ENCODE measurements at places on chromosomes 7 and 10. TPM values are rescaled to one million over a fixed set of nuclear protein-coding genes. Genes with fewer than 3 reads are reported as not detected.

Gene FGFR2
- total RNA-seq: 106 TPM

Gene TUBB8
- 1.4 TPM for total RNA-seq

Gene FGFBP3
- 73.9 TPM for total RNA-seq

Gene TSPAN12
- 14.7 TPM for total RNA-seq

Gene COBL
- total RNA-seq: 51.9 TPM

Gene ACHE
- 3.7 TPM for total RNA-seq

Gene HOXA1
- not detected for total RNA-seq

Gene R3HCC1L
- 15.8 TPM for total RNA-seq

Gene TMEM236
- total RNA-seq: 0.03 TPM

DNA sequence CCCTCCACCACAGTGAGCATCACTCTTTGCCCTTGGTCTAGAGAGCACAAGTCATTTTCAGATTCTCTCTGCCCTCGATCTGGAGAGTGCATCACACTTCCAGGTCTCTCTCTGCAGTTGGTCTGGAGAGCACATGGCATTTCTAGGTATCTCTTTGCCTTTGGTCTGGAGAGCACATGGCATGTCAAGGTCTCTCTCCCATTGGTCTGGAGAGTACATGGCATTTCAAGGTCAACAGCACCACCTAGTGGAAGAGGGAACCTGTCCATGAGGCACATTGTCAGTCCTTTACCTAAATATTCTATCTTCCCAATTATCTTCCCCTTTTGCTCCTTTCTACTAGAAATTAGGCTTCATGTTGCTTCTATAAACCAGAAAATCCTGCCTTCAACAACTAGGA is 1139.4 kb downstream of the XPNPEP1 start:
- no peaks in the 10 kb centered on the region for H3K27me3 ChIP-seq
- peak; percentile 84 for DNase-seq
- no peak overlapping the region for H3K27ac ChIP-seq

- no peak overlapping the region for H3K27ac ChIP-seq
- H3K4me3 ChIP-seq: no peak overlapping the region
- H3K27me3 ChIP-seq: no peaks in the 10 kb centered on the region
Observed at GRCh38 chr10:113397047-113397446, 155.8 kb upstream of the HABP2 start.

GRCh38 chr7:158133515-158134271 is 453.9 kb downstream of the PTPRN2 start:
- no peak overlapping the region for H3K27ac ChIP-seq
- no peak for DNase-seq
- no peak overlapping the region for H3K4me3 ChIP-seq
- no peaks in the 10 kb centered on the region for H3K27me3 ChIP-seq

DNA sequence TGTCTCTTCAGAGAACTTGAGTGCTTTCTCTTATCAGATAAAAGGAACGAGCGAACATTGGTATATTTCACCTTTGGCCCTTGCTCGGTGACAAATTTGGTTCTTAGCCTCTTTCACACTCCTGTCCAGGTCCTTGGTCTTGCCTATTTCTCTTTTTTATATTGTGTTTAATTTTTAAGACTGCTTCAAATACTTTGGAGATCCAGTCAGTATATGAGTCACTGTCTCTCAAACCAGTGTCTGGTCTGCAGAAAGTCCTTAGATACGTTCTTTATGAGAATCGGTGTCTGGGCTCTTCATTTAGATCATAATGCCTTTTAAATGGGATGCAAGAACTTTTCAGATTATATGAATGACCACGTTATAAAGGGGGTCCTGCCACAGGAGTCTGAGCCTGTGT is 55.0 kb downstream of the PIK3AP1 start:
- no peaks in the 10 kb centered on the region for H3K27me3 ChIP-seq
- no peak for DNase-seq
- no peak overlapping the region for H3K4me3 ChIP-seq
- H3K27ac ChIP-seq: no peak overlapping the region
- H3K4me1 ChIP-seq: no peaks in the 10 kb centered on the region

DNA sequence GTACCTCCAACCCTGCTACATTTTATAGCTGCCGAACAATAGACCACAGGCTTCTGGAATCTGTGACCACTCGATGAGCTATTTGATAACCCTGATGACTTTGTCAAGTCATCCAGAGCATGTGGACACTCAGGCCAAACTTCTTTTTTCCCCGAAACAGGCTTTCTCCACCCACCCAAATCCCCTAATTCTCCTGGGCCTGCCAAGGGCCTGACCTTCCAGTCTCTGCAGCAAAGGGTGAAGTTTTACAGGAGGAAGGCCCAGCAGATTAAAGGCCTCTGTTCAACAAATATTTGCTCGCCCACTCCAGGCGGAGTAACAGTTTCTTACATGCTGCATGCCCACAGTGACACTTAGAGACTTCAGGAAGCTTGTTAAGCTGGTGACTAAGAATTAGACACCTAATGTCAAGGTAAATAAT is 2.0 kb downstream of the JCAD start:
- DNase-seq: no peak
- no peaks in the 10 kb centered on the region for H3K36me3 ChIP-seq
- no peak overlapping the region for H3K4me3 ChIP-seq
- peaks cover 36% of the 10 kb centered on the region for H3K27me3 ChIP-seq

DNA sequence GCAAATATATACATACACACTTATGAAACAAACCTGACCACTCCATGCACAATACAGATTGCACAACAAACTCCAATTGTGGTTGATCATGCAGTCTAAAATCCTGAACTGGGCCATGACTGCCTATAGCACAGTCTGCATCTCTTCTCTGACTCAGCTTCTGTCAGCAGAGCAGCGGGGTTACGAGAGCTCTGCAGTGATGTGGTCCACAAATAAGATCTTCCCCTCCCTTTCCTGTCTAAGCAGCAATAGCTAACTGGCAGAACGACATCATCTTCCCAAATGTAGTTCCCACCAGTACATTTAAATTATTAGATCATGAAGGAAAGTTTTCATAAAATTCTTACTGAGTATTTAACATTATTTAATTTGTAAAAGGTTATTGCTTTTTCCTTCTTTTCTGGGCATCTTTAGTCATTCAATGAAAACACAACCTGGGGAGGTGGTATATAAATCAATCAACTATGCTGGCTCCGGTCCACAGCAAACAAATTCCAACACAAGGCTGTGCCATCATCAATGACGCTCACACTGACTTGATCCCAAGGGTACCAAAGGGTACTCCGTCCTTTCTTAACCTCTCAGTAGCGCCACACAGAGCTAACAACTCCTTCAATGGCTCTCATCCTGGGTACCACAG is 17.1 kb downstream of the ARHGAP21 start:
- H3K4me3 ChIP-seq: no peak overlapping the region
- no peaks in the 10 kb centered on the region for H3K4me1 ChIP-seq
- no peak for DNase-seq

- H3K4me3 ChIP-seq: peak overlapping the region; percentile 60
- H3K27ac ChIP-seq: peak overlapping the region; percentile 65
- H3K4me1 ChIP-seq: peaks cover 16% of the 10 kb centered on the region
- H3K27me3 ChIP-seq: no peaks in the 10 kb centered on the region
Observed at GRCh38 chr10:110919971-110920881, 822 bp downstream of the SHOC2 start.

- H3K27me3 ChIP-seq: peaks cover 22% of the 10 kb centered on the region
- DNase-seq: no peak
- peaks cover 10% of the 10 kb centered on the region for H3K36me3 ChIP-seq
- no peak overlapping the region for H3K27ac ChIP-seq
- H3K4me3 ChIP-seq: no peak overlapping the region
Observed at GRCh38 chr10:100522107-100522801, 2.6 kb upstream of the SEC31B start.

GRCh38 chr10:98472196-98472595 is 25.5 kb upstream of the HPS1 start:
- H3K4me1 ChIP-seq: 0 out of 2 replicates have a peak, but pooled peaks cover 5% of the 10 kb centered on the region
- H3K4me3 ChIP-seq: no peak overlapping the region
- peak; percentile 30 for DNase-seq

GRCh38 chr7:36040679-36041078 is 112.4 kb upstream of the EEPD1 start:
- DNase-seq: no peak
- no peaks in the 10 kb centered on the region for H3K36me3 ChIP-seq
- H3K4me3 ChIP-seq: no peak overlapping the region
- peaks cover 13% of the 10 kb centered on the region for H3K4me1 ChIP-seq
- no peaks in the 10 kb centered on the region for H3K27me3 ChIP-seq

- no peak overlapping the region for H3K4me3 ChIP-seq
- no peaks in the 10 kb centered on the region for H3K27me3 ChIP-seq
- H3K27ac ChIP-seq: no peak overlapping the region
- no peaks in the 10 kb centered on the region for H3K36me3 ChIP-seq
- no peaks in the 10 kb centered on the region for H3K4me1 ChIP-seq
Observed at GRCh38 chr10:679556-679955, 9.9 kb downstream of the DIP2C start.

DNA sequence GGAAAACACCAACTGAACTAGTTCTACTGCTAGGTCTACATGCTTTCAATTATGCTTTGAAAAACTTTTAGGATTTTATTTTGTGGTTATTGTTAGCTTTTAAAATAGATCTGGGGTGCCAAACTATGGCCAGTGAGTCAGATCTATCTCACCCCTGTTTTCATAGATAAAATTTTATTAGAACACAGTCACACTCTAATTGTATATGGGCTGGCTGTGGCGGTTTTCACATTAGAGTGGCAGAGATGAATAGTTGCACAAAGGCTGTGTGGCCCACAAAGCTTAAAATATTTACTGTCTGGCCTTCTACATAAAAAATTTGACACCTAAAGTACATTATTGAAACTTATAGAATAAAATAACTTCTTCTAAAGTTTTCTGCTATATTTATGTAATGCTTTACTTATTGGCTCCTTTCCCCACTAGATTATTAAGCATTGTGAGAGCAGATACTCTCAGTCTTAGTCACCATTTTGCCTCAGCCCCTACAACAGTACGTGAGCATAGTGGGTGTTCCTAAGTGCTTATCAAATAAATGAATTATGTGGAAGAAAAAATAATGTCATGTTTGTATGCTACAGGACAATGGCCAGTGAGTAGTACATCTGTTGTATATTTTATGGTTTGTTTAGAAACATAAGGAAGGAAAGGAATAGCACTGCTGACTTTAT is 5.4 kb upstream of the SUV39H2 start:
- no peak overlapping the region for H3K27ac ChIP-seq
- peaks cover 18% of the 10 kb centered on the region for H3K4me1 ChIP-seq

DNA sequence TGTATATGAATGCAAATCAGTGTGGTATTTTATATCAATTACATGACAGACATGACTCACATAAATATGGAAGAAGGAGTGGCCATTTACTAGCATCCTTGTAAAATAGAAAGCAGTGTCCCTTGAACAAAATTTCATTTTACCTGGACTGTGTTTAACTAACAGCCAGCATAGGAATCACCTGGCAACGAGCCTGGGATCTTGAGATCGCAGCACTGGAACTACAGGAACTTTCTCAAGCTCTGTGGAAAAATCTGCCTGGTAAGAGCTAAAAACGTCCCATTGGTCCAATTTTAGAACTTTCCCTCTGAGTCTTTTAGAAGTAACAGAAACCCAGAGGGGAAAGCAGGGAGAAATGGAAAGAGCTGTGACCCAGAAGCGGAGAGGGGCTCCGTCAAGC is 68.9 kb upstream of the AMPH start:
- no peak for DNase-seq
- no peaks in the 10 kb centered on the region for H3K4me1 ChIP-seq
- no peak overlapping the region for H3K4me3 ChIP-seq
- H3K36me3 ChIP-seq: no peaks in the 10 kb centered on the region
- H3K27me3 ChIP-seq: no peaks in the 10 kb centered on the region

DNA sequence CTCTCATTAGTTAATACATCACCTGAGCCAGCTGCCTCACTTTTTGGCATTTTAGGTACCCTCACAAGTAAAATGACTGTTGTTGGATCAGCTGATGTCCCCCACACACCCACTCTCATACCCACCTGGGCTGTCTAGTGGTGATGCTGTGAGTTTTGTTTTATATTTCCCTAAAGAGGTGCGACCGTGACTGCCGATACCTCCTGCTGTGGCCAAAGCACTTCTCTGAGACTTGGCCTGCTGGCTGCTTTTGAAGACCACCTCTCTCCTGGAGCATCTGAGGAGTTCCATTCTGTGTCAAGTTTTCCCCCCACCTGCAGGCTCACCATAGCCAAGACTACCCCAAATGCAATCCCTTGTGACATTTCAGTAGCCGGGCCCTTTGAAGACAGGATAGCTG is 6.4 kb upstream of the ACSL5 start:
- no peaks in the 10 kb centered on the region for H3K36me3 ChIP-seq
- no peak overlapping the region for H3K27ac ChIP-seq
- no peaks in the 10 kb centered on the region for H3K27me3 ChIP-seq
- no peak overlapping the region for H3K4me3 ChIP-seq

DNA sequence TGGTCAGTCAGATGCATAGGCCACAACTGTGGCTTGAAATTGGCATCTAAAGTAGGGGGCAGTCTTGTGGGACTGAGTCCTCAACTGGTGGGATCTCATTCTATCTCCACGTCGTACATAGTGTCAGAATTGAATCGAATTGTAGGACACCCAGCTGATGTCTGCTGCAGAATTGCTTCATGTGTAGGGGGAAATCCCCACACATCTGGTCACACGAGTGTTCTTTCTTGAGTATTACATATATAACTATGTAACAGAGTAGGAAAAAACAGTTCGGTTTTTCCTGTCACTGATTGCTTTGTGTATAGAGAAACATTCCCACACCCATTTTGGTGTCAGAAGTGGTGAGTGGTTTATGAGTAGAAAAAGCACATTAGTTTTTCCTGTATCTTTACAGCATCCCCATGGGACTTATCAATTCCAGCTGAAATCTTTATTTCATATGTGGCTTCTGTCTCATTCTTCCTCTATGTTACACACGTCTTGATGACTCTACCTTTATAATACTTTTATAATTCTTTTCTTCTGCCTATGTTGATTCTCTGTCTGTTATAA is 79.4 kb upstream of the PCGF5 start:
- no peaks in the 10 kb centered on the region for H3K36me3 ChIP-seq
- no peaks in the 10 kb centered on the region for H3K4me1 ChIP-seq
- DNase-seq: no peak
- no peak overlapping the region for H3K4me3 ChIP-seq

DNA sequence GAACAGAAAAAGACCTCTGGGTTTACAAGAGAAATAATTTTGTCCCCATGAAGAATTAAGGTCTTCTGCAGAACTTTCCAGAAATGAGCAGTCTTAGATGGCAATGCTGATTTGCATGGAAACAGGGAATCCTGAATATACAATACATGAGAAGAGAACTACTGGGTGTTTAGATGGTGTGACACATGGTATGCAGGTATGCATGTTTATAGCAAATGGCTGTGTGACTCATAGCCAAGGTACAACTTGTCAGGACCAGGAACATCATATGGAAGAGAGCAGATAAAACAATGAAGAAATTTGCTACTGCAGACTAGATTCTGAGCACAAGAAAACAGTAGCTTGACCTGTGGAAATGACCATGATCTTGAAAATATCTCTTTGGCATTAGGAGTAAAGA is 907.8 kb downstream of the GATA3 start:
- H3K27me3 ChIP-seq: no peaks in the 10 kb centered on the region
- DNase-seq: no peak
- no peaks in the 10 kb centered on the region for H3K4me1 ChIP-seq
- H3K27ac ChIP-seq: no peak overlapping the region

- H3K27me3 ChIP-seq: no peaks in the 10 kb centered on the region
- no peak overlapping the region for H3K27ac ChIP-seq
- H3K4me1 ChIP-seq: no peaks in the 10 kb centered on the region
- DNase-seq: no peak
- H3K36me3 ChIP-seq: no peaks in the 10 kb centered on the region
- no peak overlapping the region for H3K4me3 ChIP-seq
Observed at GRCh38 chr7:36002900-36003299, 150.2 kb upstream of the EEPD1 start.

GRCh38 chr10:95832216-95833041 is 75.3 kb upstream of the CC2D2B start:
- no peaks in the 10 kb centered on the region for H3K36me3 ChIP-seq
- no peak for DNase-seq
- H3K27me3 ChIP-seq: no peaks in the 10 kb centered on the region
- H3K4me3 ChIP-seq: no peak overlapping the region

- no peaks in the 10 kb centered on the region for H3K4me1 ChIP-seq
- H3K27ac ChIP-seq: no peak overlapping the region
- DNase-seq: no peak
Observed at GRCh38 chr7:66769833-66770512, 29.4 kb downstream of the RABGEF1 start.
